ENCODE measurements at places on chromosomes 6 and 20.

GRCh38 chr6:16851758-16852157, 90.5 kb upstream of the ATXN1 start:
- DNase-seq: no peak

- DNase-seq: no peak
These were observed 127.5 kb downstream of the CDKAL1 start for GRCh38 chr6:20661721-20662120.

GRCh38 chr20:33900521-33901131, 89.5 kb downstream of the CHMP4B start:
- no peak for DNase-seq

- DNase-seq: no peak
These were observed 178.6 kb downstream of the RFPL4B start for GRCh38 chr6:112525749-112526148.

GRCh38 chr20:58023781-58024180, 204.7 kb downstream of the ANKRD60 start:
- no peak for DNase-seq

GRCh38 chr6:143337201-143337949, 113.1 kb downstream of the ADAT2 start:
- no peak for DNase-seq

GRCh38 chr20:62989201-62989601, 17.6 kb downstream of the BHLHE23 start:
- no peak for DNase-seq

- no peak for DNase-seq
These were observed 2.0 kb upstream of the SLC22A23 start for GRCh38 chr6:3458706-3459421.

- DNase-seq: no peak
These were observed 30.3 kb downstream of the RIPOR2 start for GRCh38 chr6:24905483-24905882.

DNA sequence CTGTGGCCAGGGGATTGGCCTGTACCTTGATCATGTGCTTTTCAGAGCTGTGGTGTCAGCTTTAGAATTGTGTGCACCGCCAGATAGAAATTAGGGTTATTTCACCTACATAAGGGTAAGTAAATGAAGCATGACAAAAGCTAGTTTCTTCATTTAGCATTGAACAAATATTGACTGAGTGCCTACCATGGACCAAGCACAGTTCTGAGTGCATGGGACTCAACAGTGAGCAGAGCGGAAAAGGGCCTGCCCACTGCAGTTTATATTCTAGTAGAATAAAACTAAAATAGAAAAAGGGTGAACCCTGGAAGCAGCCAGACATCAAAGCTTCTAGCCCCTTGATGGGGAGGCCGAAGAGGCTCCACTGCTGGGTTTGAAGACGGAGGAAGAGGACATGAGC, 25.6 kb downstream of the ECT2L start:
- DNase-seq: no peak

- DNase-seq: no peak
These were observed 242.9 kb downstream of the NRN1 start for GRCh38 chr6:5763871-5764270.

GRCh38 chr6:111322145-111322544, 160.9 kb downstream of the REV3L start:
- no peak for DNase-seq

- no peak for DNase-seq
These were observed 23.1 kb downstream of the SERPINB1 start for GRCh38 chr6:2818593-2818992.

- DNase-seq: no peak
These were observed 489 bp downstream of the TBX18 start for GRCh38 chr6:84763886-84764331.

DNA sequence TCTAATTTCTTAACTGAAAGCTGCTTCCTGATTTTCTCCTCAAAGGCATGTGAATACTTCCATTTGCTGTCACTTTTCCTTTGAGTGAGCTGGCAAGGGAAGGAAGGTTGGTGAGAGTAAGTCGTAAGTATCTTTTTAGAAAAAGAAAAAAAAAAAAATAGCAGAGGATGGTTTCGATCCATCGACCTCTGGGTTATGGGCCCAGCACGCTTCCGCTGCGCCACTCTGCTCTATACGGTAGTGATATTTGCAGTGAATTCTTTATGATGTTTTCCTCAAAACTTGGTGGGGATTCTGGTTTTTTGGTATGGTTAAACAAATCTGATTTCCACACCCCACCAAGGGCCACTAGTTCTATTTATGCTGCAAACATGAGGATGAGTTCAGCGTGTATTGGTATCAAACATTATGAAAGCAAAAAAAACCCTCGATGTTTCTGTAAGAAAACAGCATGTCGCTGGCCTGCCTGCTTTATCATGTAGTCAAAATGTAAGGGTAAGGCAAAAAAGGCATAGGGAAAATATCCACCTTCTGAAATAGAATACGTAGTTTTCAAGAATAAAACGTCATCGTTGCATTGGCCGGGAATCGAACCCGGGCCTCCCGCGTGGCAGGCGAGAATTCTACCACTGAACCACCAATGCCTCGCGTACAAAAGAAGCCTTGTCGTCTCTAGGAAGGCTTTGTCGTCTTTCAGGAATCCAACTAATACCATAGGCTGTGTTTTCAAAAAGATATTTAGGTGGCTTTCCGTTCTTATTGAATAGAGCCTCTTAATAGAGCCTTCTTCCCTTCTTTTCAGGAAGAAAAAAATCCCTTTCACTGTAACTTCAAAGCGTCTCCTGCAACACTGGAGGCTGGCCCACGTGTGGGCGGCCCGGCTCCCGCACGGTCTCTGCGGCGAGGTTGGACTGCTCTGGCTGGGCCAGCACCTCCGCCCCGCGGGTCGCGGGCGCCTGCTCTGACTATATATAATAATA, 9.6 kb downstream of the OR2B2 start:
- no peak for DNase-seq

- DNase-seq: no peak
These were observed 108.2 kb downstream of the KIF6 start for GRCh38 chr6:39617026-39617425.

- DNase-seq: no peak
These were observed 2.1 kb upstream of the RPS12 start for GRCh38 chr6:132812255-132812732.

DNA sequence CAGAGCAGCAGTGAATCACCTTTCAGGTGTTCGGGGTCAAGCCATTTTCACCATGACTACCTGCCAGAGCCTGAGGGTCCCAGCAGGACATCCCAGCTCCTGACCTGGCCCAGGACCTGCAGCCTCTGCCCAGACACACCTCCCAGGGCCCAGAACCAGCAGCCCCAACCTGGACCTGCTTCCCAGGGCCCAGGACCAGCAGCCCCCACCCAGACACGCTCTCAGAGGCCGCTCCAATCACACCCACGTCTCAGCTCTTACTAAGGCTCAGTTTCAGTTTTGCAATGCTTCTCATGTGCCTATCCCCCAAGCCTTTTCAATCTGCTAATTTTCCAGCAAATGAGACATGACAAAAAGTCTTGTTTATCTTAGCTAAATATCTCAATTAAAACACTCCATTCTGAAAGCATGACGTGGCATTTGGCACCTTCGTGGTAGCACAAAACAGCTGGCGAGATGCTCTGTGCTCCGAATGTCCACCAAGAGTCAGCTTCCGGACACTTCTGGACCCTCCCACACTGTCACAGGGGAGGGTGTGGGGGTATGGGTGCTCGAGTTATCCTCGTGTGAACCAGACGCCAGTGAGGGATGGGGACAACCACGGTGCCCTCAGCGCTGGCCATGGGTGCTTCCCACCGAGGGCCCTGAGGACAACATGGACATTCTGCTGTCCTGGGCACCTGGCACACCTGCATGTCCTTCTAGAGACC, 253.2 kb downstream of the DLL1 start:
- no peak for DNase-seq

GRCh38 chr20:62365814-62366369, 1.2 kb downstream of the LAMA5 start:
- no peak for DNase-seq

GRCh38 chr6:166237617-166238016, 70.0 kb upstream of the TBXT start:
- DNase-seq: no peak

DNA sequence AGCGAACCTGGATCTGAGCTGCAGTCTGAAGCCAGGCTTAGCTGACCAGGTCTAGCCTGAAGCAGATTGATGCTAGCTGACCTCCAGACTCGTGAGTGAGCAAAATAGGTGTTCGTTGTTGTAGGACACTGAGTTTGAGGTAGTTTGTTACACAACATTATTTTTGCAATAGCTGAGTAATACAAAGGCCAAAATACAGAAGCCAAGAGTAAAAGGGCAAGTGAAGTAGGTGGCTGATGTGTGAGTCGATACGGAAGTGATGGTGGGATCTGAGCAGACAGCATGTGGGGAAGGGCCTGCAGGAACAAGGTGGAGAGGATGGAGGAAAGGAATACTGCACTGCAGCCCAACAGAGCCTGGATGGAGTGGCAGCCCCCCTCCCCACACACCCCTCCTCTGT, 8.5 kb upstream of the SPATS1 start:
- no peak for DNase-seq

- no peak for DNase-seq
These were observed 103.0 kb upstream of the FOXQ1 start for GRCh38 chr6:1208876-1209275.

GRCh38 chr20:11846131-11846530, 71.6 kb upstream of the BTBD3 start:
- DNase-seq: no peak

GRCh38 chr6:41445261-41445660, 100.9 kb upstream of the FOXP4 start:
- DNase-seq: no peak

- no peak for DNase-seq
These were observed 149.7 kb downstream of the MRPL14 start for GRCh38 chr6:43977404-43978111.

GRCh38 chr6:20542927-20543602, 8.8 kb downstream of the CDKAL1 start:
- no peak for DNase-seq

GRCh38 chr20:33728463-33728862, 3.3 kb upstream of the ZNF341 start:
- DNase-seq: no peak

GRCh38 chr20:12967932-12968331, 40.8 kb upstream of the SPTLC3 start:
- no peak for DNase-seq

DNA sequence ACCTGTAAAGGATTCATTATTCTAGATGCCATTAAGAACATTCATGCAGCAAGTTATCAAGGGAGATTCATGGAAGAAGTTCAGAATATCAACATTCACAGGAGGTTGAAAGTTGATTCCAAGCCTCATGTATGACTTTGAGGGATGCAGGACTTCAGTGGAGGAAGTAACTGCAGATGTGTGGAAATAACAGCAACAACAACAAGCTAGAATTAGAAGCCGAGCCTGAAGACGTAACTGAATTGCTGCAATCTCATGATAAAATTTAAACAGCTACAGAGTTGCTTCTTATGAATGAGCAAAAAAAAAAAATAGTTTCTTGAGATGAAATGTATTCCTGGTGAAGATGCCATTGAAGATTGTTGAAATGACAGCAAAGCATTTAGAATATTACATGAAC, 73.3 kb upstream of the NXT1 start:
- no peak for DNase-seq

DNA sequence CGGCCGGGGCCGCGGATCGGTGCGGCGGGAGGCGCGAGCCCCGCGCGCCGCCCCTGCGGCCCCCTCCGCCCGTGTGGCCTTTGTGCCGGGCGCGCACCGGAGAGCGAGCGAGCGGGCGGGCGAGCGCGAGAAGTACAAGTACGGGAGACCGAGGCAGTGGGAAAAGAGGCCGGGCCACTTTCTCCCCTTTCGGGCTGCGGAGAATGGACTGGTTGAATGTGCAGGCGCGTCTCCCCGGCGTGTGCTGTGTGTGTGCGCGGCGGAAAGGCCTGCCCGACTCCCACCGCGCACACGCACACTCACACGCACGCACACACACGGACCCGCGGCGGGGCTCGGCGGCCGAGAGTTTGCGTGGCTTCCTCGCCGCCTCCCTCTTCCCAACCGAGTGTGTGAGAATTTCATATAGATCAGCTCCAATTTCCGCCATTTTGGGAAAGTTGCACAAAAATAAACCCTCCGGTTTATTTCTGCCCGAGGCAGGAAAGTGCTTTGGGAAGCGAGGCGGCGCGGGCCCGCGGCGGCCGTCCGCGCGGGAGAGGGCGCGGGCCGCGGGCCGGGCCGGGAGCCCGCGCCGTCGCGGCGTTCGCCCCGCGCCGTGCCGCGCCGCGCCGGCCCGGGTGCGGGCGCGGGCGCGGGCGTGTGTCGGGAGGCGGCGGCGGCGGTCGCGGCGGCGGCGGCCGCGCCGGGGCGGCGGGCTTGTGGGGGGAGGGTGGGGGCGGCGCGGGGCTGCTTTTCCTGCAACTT, 1.1 kb downstream of the L3MBTL3 start:
- no peak for DNase-seq

DNA sequence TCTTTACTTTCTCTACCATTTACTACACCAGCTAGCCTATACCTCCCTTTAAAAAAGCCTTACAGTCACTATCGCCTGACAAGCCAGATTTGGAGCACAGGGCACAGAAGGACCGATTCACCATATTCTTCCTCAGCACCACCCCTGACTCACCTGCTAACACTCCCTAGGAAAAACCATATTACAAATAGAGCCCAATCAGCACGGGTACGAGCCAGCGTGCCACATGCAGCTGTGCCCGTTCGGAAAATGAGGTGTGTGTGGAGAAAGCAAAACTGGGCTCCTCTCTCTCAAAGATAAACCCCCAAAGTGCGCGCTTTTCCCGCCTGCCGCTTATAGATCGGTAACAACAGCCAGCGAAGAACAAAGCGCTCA, 1.2 kb downstream of the SYNCRIP start:
- DNase-seq: no peak

DNA sequence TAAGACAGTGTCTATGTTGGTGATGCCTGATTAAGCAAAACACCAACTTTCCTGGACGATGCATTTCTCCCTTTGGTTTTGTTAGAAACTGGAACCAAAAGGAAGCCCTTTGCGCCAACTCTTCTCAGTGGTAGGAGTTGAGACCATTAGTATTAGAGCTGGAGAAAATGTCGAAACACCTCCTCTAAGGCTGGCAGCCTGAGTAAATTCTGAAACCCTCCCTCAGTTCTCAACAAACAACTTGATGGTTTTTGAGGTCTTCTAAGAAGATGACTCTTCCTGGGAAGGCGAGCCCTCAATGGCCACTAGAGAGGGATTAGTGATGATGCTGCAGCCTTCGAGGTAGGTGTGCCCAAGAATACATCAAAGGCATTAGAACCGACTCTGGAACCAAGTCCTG, 78.4 kb upstream of the CCN6 start:
- no peak for DNase-seq

DNA sequence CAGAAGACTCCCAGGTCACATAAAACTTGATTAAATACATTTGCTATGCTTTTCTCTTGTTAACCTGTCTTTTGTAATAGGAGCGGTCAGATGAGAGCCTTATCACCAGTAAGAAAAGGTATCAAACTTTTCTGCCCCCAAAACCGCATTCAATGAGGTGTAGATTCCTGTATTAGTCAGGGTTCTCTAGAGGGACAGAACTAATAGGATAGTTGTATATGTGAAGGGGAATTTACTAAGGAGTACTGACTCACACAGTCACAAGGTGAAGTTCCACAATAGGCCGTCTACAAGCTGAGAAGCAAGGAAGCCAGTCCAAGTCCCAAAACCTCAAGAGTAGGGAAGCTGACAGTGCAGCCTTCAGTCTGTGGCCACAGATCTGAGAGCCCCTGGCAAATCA, 32.7 kb downstream of the PTPRK start:
- DNase-seq: no peak
